ENCODE measurements at places on chromosomes 4 and X.

DNA sequence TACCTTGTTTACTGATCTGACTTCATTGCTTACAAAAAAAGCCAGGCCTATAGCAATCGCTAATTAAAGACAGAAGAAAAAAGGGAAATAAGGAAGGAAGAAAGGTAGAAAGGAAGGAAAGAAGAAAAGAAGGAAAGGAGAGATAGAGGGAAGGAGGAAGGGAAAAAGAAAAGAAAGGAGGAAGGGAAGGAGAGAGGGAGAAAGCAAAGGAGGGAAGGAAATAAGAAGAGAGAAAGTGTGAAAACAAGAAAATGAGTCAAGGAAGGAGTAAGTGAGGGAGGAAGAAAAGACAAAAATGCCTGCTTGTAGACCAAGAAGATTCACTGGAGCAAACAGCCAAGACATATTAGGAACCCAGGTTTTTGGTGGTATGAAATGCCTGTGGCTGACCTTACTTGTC, 57.0 kb upstream of the MAGEB16 start:
- DNase-seq, result no peak

DNA sequence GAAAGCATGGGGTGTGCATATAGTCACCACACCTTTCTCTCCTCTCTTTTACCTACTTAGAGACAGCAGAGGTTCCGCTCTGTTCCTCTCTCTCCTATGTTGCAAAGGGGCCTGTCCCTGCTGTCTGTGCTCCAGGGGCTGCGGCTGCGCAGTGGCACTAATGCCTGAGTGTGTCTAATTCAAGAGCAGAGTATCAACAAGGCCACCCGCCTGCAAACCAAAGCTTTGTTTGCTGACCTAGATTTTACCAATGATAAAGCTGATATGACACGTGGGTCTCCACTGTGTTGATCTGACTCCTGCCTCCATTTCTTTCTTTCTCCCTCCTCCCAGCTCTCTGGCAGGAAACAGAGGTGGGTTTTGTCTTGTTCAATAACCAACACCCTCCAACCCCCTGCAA, 74.9 kb downstream of the NSG1 start:
- no peak for DNase-seq

DNA sequence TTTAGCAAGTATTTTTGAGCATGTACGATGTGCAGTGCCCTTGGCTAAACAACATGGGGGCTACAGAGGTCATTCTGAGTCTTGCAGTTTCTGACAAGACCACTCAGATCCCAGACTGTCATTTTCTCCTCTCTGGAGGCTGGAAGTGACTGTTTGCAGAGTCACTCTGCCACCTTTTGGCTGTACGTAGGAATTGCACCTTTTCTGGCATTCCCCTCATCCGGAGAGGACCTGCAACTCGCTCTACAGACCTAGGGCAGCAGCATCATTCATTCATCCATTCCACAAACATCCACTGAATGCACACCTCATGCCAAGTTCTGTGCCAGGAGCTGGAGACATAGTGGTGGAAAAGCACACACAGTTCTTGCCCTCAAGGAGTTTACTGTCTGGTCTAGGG, 160.4 kb upstream of the GPR101 start:
- peak; percentile 57 for DNase-seq

DNA sequence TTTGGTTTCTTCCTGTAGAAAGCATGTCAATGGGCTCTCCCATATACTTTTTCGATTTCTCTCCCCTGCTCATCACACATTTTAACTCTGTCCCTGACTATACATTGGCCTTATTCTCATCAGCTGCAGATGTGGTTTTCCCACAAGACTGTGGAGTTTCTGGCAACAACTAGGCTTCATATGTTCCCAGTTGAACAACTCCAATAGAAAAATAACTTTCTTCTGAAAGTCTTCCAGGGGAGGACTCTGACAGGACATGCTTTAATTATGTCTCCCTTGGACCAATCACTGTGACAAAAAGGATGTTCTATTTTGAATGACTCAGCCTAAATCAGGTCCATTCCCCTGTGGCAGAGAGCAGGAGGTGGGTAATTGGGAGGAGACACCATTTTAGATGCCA, 28.1 kb downstream of the SPANXC start:
- DNase-seq, result no peak

GRCh38 chr4:7280926-7281690, 88.8 kb downstream of the SORCS2 start:
- no peak for DNase-seq

- DNase-seq, result peak; percentile 89
Measured at GRCh38 chr4:80989921-80990544, 40.5 kb upstream of the BMP3 start.

- DNase-seq, result no peak
Measured at GRCh38 chr4:53307819-53308780, 57.8 kb downstream of the SCFD2 start.

DNA sequence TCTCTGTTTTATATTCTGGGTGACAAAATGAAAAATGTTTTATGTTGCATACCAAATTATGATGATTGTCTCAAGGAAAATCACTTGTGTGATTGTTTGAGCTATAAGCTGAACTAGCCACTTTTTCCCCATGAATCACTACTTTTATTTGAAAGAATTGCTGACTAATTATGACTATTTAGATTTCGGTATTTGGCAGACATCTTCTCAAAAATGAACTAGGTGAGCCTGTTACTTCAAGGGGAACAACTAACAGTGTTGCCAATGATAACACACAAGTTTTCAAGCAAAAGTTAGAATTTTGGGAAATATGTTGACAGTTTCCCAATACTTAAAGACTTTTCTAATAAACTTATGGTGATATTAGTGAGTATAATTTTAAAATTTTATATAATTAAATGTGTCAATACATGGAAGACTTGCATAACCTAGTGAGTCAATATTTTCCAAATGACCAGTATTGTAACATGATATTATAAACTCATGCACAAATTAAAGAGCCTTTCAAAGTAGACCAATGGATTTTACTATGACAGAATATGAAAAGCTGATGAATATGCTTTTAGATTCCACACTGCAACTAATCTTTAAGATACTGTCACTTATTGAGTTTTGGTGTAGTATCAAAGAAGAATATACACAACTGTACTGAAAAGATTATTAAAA, 187.7 kb upstream of the GATB start:
- no peak for DNase-seq

- DNase-seq, result no peak
Measured at GRCh38 chr4:101265816-101266172, 81.5 kb downstream of the PPP3CA start.

DNA sequence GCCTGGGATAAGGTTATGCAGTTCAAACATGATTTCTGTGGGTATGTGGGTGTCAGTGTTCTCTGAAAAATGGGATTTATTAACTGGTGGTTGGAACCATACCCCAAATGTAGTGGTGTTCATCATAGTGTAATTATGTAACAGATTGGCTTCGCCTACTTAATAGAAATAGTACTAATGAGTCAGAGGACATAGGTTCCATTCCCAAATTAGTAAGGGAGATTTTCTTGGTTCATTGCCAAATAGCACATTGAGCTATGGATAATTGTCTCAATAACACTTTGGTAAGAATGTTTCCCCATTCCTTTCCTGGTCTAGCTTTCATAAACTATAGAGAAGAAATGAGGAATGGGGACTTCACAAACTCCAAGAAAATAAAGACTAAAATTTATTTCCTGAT, 20.5 kb upstream of the CYBB start:
- no peak for DNase-seq

GRCh38 chr4:167555338-167556022, 321.2 kb upstream of the SPOCK3 start:
- DNase-seq, result no peak

DNA sequence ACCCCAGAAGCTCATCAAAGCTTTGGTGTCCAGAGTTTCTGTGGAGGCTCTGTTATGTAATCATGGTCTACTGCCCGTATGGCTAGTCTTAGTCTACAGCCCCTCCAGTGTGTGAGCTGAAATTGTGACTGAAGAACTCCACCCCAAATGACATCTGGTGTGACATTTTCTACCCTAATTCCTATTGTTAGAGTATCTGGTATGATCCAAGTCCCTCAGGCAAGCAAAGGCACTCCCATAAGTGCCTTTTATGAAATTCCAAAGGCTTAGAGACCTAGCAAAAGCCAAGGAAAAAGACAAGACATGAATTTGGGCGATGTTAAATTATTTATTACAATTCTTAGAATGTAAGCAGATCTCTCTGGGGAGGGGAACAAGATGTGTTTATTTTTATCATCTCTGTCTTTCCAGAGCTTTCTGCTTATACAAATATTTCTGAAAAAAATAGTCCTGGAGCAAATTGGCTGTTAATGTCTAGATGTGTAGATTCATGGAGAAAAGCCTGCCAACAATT, 417.4 kb downstream of the CCSER1 start:
- DNase-seq, result no peak

DNA sequence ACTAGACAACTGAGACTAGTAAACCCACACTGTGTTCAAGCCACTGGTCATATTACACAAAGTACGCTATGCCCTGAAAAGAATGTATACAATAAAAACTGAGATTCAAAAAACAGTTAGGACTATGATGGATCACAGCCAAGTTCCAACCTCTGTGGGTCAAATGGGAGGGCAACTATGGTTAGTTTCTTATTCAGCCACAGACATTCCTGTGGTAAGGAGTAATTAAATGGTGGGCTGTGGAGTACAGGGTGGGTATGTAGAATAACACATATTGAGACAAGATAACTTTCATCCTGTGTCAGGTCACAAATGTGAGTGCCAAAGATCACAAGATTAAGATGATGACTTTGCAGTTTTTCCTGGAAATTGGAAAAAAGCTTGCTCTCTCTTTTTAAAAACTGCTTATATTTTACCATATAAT, 167.2 kb downstream of the NPNT start:
- no peak for DNase-seq

- no peak for DNase-seq
Measured at GRCh38 chr4:41320278-41320677, 63.5 kb downstream of the UCHL1 start.

GRCh38 chr4:89039730-89040338, 17.2 kb downstream of the FAM13A start:
- no peak for DNase-seq

GRCh38 chr4:110132816-110133719, 65.3 kb downstream of the ELOVL6 start:
- no peak for DNase-seq

GRCh38 chrX:123310112-123310511, 126.0 kb downstream of the GRIA3 start:
- no peak for DNase-seq

DNA sequence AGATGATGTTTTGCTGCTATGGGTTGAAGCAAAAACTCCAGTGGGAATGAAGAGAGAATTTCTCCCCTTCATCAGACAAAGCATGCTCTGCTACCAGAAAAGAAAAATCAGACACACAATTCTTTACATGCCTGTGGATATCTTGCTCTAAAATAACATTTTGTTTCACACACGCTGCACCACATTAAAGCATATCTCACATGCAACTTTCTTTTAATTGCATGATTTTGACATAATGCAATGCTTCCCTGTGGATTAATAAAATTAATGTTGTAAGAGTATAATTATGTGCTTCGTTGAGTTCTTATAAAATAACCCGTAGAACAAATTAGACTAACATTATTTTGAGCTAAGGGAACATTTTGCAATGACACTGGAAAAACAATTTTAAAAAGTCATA, 2230.7 kb downstream of the PCDH7 start:
- no peak for DNase-seq

DNA sequence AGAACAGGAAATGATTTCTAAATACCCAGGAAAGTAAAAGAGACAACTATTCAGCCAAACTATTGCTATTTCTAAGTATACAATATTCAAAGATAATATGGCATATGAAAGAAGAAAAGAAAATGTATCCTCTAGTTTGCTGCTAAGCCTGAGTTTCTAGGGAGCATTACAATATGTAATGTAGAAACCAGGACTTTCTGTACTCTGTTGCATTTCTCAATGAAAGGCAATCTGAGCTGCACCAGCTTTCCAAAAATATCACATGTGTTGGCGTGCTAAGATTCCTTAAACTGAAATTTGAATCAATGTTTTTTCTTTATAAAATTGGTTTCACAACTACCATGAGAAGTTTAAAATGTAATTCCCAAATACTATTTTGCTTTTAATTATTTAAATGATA, 129.6 kb downstream of the ANK2 start:
- DNase-seq, result no peak

DNA sequence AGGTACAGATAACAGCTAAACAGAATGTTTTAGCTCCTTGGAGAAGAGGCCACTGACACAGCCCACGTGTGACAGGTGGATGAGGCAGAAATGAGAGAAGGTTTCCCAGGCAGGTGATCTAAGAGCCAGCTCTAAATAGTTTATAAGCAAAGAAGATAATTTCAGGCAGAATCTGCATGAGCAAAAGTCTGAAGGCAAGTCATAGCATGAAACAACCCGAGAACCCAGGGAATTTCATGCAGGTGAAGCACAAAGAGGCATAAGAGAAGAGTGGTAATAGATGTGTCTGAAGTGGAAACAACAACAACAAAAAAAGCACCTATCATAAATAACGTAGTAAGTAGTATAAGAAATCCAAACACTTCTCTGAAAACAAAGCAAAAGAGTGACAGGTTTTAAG, 275.8 kb upstream of the CPEB2 start:
- DNase-seq, result no peak

DNA sequence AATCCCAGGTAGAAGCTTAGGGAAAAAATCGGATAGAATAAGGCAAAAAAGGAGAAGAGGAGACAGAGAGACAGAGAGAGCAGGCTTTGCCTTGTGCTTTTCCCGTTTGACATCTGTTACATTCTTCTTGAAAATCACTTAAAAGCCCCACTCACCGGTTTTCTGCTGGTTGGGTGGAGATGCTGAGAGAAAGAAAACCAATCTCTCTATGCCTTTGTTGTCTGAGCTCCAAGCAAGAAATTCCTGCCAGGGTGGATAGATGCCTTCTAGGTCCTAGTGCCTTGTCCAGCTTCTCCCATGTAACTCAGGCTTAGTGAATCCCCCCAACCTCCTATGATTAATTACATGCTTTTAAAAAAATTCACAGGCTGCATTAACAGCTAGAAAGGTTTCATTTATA, at the start of gene DCX:
TSS of gene DCX (minus strand) at position 210 of the 400 bp plus-strand sequence. CDS start 1,794 bp downstream, outside the sequence.
- DNase-seq, result no peak

GRCh38 chr4:148716431-148717052, 274.3 kb upstream of the NR3C2 start:
- DNase-seq, result no peak

DNA sequence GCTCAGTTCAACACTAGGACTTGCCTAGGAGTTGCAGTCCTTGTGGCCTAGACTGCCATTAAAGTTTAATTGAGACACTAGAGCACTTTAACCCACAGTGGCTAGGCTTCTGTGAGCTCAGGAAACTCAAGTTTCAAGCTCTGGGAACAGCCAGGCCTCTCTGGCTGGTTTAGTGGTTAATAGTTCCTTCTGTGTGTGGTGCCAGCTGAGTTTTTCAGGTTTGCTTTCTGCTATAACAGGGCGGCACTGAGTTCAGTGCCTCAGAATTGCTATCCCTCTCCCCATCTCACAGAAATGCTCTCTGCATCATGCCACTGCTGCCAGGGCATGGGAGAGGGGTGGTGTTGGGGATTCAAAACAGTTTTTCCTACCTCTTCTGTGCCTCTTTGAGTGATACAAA, 15.9 kb downstream of the MMAA start:
- DNase-seq, result no peak

GRCh38 chr4:177791188-177791587, 349.0 kb upstream of the AGA start:
- no peak for DNase-seq

Data from NAMALWA (cell line).